ENCODE measurements at places on chromosomes 2 and 18.

- no peak for DNase-seq
These were observed 7.0 kb downstream of the MYT1L start for GRCh38 chr2:2324119-2324518.

DNA sequence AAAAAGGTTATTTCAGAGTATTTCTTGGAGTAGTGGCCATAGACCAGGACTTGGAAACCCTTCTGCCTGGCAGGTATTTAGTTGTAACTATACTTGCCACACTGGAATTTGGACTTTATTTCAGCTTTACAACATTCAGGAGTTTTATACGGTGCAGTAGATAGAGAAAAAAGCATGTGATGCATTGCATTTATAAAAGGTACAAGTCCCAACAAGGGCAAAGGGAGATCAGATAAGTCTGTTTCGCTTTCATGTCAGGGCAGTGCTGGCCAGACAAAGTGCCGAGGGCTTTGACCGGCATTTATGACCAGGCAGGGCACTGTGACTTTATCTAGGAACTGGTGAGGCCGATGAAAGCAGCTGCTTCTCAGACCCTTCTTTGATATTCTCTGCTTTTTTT, 145.4 kb downstream of the RTN4 start:
- DNase-seq: no peak

DNA sequence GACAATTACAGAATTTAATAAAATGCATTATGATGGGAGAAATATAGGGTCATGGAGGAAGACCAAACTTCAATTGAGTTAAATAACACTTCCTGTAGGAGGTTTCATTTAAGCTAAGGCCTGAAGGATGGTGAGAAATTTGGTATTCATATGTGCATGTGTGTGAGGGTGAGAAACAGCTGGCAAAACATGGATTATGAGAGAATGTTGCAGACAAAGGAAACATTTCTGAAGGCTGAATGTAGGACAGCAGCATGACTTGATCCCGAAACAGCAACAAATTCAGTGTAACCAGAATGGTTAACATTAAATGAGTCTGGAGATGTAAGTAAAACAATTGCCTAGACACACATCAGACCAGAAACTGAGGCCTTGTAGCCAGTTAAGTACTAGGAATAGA, 630.8 kb downstream of the NR4A2 start:
- no peak for DNase-seq

DNA sequence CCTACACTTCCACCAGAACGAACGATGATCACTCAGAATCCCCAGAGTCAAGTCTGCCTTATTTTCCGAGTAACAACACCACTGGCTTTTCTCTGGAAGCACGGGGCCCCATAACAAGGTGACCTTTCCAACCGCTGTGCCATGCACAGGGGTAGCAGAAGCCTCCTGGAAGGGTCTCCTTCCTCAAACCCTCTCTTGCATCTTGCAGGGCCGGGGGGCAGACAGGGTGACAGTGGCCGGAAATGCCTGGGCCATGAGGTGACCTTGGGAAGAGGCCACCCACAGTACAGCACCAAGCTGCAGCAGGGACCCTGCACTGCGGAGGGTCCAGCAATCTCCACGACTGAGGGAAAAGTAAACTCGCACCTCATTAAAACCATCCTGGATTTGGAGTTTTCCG, 108.5 kb downstream of the PXDN start:
- no peak for DNase-seq
